ENCODE measurements at places on chromosomes 4 and X.

DNA sequence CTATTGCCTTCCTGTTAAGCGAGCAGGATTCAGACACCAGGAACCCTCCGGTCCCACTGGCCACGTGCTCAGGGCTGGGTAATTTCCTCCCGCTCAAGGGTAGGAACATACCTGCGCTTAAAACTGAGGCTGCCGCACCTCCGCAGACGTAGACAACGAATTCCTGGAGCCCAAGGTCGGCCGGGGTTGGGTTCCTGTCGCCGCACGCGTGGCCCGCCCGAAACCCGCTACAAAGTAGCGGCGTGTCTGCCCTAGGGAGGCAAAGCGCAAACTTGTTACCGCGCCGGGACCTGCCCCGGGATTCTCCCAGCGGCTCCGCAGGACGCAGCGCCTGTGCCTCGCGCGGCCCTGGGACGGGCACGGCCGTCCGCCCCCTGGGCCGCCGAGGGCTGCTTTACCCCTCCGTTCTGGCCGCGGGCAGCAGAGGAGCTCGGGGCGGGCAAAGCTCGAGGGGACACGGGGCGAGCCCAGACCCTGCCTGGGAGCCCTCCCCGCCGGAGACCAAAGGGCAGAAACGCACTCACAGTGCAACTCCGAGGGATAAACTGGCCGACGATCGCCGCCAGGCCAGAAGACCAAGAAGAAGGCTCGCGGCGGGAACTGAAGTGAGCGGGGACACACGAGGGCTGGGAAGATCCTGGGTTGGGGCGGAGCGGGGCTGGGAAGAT, at the start of gene ERVMER34-1:
TSS of gene ERVMER34-1 (minus strand) at position 607 of the 668 bp plus-strand sequence. CDS start 5,905 bp downstream, outside the sequence.
- no peak for DNase-seq

DNA sequence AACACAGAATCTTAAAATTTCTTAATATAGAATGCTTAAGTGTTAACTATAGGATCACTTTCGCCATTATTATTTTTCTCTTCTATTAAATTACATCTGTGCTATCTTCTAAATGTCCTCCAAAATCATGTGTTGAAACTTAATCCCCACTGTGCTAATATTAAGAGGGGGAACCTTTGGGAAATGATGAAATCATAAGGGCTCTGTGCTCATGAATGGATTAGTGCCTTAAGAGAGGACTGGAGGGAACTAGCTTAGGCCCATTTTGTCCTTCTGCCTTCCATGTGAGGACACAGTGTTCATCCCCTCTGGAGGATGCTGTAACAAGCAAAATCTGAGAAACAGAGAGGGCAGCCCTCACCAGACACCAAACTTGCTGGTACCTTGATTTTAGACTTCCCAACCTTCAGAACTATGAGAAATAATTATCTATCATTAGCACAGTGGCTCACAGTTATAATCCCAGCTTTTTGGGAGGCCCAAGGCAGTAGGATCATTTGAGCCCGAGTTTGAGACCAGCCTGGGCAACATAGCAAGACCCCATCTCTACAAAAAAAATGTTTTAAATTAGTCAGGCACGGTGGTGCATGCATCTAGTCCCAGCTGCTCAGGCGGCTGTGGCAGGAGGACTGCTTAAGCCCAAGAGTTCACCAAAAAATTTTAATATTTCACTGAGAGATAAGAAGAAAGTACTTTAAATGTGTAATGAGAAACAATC, 26.3 kb downstream of the KLHL8 start:
- DNase-seq = no peak

GRCh38 chrX:53337101-53337500, 55.7 kb upstream of the IQSEC2 start:
- no peak for DNase-seq

- DNase-seq = no peak
Measured at GRCh38 chr4:168854350-168854921, 155.6 kb downstream of the CBR4 start.

DNA sequence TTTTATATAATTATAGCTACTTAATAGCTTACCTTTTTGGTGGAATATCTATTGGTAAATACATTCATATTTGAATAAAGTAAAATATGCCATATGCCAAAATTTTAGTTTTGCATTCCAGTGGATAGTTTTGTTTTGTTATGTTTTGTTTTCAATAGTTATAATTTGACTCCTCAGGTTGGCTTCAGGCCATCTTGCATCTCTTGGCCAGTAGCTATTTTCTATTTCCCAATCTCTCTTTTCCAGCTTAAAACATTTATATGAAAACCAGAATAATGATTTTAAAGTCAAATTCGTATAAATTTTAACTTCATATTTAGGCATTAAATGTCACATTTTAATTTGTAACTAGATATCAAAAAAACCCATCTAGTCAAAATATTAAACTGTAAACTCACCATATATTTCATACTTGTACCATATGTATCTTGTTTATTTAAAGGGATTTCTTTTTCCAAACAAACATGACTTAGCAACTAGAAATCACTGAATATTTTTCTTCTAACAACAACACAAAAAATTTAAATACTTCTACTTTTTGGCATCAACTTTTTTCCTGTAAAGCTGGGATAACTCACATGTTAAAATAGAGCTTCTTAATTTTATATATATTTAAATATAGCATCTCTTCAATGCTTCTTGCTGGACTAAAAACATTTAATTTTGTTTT, 1209.6 kb downstream of the PCDH7 start:
- no peak for DNase-seq

- DNase-seq = no peak
Measured at GRCh38 chrX:14173873-14174272, 144.2 kb upstream of the GEMIN8 start.

- DNase-seq = peak; percentile 8
Measured at GRCh38 chrX:134172588-134173259, 64.3 kb upstream of the CCDC160 start.

DNA sequence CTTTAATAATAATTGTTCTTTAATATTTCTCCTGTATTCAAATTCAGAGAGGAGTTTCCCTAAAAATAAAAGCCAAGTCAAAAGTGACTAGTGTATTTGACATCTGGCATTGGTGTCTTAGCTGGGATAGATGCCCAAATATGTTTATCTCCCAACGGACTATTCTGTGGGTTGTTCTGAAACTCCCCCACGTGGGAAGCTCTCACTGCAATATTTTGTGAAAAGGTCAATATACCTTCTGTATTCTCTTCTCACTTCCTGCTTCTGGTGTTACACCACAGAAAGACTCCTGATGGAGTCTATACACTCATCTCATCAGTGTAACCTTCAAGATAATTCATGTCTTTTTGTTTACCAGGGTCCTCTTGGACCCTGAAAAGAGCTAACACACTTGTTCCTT, 2052.8 kb upstream of the TENM3 start:
- no peak for DNase-seq

DNA sequence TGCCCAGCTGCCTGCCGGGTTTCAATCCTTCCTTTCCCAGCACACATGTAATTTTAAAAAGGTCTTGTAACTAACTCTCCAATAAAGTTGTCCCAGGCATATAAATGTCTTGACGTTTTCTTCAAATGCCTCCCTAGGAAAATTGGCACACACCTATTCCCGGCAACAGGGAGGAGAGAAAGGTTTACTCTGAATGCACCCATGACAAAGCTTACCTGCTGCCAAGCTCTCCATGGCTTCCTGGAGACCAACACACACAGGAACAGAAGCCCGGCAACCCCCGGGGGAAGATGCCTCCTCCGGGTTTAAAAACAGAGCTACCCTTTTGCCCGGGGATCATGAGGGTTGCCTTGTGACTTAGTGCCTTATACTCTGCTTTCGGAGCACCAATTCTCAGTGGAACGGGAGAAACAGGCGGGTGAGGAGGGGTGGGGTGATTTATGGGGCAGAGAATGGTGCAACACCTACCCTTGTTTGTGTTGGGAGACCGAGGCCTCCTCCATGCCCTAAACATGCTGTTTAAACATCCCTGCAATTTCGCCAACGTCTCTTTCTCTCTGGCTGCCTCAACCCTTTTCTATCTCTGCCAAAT, 4.8 kb upstream of the GYG2 start:
- DNase-seq = no peak

DNA sequence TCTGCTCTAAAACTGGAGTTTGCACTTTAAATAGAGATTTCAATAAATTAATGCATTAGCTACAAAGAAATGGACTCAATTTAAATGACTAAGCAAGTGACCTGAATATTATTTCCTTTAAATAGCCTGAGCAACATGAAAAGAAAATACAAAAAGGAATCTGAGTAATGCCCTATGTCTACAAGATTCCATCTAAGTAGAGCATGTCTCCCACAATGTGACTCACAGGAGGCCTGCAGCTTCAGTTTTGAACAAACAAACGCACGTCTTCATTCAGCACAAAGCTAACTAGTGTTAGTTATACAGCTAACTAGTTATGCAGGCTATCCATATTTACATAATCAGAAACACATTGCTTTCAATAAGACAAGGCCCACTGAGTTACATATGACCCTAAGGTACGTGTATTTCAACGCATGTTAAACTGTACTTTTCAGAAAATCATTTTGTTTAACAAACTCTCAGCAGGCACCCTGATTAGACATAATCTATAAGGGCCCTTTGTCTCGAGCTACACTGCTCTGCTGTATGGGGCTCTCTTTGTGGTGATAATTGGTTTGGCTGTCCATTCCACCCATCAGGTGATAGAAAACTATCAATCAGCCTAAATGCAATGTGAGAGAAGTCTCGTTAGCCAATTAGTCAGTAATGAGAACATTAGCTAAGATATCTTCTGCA, 116.5 kb downstream of the MAML3 start:
- no peak for DNase-seq

GRCh38 chr4:14917298-14917633, 85.0 kb upstream of the CPEB2 start:
- DNase-seq = no peak

DNA sequence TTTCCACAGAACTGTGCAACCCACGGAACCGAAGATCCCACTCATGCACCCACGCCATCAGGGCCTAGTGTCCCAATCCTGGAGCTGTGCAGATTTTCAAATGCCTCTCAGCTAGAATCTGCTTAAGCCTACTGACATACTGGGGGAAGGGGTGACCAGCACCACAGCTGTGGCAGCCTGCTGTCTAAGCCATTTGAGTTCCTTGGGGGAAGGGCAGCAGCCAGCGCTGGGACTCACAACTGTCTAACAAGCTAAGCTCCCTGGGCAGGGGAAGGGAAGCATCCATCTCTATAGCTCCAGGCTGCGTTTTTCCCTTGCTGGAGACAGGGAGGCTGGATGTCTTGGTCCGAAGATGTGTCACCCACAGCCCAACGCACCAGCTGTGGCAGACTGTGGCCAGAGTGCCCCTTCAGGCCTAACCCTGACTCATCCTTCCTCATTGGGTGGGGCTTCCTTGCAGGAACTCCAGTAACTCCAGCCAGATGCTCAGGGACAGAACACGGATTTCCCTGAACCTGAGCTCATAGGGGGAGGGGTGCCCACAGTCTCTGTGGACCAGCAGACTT, 194.8 kb downstream of the CHRDL1 start:
- DNase-seq = no peak

DNA sequence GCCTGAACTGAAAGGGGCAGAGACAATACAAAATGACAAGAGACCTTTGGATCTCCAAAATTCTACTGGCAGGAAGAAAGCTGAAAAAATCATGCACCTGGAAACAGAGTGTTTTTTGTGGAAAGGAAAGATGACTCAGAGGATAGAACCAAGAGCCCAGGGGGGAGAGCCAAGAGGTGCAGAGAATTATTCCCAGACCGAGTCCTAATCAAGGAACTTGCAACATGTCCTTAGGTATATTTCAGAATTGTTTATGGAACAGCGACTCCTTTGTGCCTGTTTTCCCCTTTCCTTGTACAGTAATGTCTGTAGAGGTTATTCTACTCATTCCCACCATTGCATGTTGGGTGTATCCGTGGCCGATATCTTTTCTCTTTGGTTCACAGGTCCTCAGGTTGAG, 71.7 kb downstream of the YIPF6 start:
- DNase-seq = no peak

DNA sequence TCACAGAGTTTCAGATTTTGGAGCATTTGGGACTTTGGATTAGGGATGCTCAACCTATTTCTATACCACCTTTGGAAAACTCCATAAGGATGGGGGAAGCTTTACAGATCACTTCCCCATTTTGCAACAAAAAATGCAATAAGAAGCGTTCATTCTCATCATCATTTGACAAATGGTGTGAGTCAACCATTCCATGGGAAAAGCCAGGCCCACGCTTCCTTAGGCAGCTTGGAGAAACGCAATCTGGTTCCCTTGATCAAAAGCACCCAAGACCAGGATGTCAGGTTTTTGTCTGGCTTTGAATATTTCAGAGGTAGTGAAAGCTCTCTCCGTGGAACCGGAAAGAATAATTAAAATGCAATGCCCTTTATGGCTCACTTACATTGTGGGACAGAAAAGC, 79.3 kb upstream of the C4orf50 start:
- no peak for DNase-seq

DNA sequence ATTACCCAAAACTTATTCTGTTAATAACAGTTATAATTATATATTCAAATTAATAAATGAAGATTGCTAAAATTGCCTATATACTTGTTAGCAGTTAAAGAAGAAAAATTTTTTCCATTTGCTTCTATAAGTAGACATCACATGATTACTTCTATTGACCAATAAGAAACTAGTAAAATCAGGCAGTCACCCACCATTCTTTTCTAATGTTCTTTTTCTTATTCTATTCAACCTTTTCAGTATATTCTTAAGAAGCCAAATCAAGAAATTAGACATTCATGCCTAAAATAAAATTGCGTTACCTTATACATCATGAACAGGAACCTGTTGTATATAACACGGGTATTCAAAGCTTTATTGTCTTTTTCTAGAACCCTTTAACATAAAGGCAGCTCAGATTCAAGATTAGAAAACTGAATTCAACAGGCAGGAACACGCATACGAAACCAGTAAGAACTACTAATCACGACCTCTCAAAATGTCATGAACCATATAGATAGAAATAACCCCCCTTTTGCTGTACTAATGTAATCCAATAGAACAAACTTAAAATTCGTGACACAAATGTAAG, 568.1 kb upstream of the DIPK2B start:
- no peak for DNase-seq

DNA sequence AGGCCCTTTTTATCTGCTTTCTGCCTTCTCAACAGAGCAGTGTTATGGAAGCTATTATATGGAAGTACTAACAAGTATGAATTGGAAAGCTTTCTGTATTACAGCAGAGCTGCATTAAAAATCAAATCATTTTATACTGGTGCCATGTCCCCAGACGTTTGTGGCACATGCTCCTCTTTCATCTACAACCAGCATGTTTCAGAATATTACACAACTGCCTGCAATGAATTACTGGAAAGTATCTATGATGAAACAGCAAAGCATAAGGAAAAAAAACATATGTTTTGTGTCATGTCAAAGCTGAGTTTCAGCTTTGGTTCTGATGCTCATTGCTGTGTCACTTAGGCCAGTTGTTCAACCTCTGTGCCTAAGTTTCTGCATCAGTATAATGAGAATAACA, 576.8 kb downstream of the GBA3 start:
- no peak for DNase-seq

- no peak for DNase-seq
Measured at GRCh38 chr4:125008676-125009075, 296.1 kb upstream of the ANKRD50 start.

DNA sequence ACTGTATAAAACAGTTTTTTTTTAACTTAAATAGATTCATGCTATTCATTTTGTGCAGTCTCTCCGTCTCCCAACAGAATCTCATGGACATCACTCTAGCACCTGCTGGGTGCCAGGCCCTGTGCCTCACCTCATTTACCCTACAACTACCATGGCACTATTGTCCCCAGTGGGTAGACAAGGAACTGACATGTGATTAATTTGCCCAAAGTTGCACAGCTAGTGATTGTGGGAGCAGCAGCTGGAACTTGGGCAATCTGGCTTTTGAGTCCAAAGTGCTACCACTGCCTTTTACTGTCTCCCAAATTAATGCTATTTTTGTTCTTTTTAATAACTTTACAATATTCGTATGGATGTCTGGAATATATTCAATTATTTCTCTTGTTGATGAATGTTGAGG, 11.2 kb upstream of the PGRMC2 start:
- DNase-seq = no peak

- DNase-seq = no peak
Measured at GRCh38 chr4:20395160-20395773, 143.6 kb downstream of the SLIT2 start.

Data from CD4-positive, alpha-beta T cell (primary cell).